Stimulated activated CD4-positive, alpha-beta T cell treated with anti-CD3 and anti-CD28 coated beads, TNF-alpha, amount 100 ng/mL, for 24 hours (primary cell): ENCODE measurements at places on chromosomes 16 and 17.

GRCh38 chr17:73072219-73072962 is 20.1 kb downstream of the SLC39A11 start:
- no peak for DNase-seq

- DNase-seq: no peak
These were observed 5.9 kb upstream of the AATK start for GRCh38 chr17:81171941-81172340.

- no peak for DNase-seq
These were observed 367.6 kb downstream of the CDH11 start for GRCh38 chr16:64754279-64754678.

GRCh38 chr17:74212209-74212912 is 1.0 kb upstream of the TTYH2 start:
- DNase-seq: no peak

- DNase-seq: no peak
These were observed 63.6 kb upstream of the TBX2 start for GRCh38 chr17:61335845-61336655.

DNA sequence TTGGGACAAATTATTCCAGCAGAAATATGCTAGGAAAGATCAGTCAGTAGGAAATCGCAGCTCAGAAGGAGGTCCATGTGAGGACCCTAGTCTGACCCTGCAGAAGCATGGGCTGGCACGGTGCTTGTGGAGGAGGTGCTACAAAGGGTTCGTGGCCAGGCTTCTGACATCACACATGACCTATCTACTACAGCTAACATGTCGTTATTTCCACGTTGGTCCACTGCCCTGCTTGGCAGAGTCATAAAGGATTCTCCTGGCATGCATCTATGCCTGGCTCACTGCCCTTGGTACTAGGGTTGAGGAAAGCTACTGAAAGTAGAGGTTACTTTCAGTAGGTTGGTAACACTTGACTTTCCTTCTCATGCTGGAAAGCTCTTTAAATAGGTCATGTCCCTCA is 118.1 kb upstream of the SHISA6 start:
- no peak for DNase-seq

DNA sequence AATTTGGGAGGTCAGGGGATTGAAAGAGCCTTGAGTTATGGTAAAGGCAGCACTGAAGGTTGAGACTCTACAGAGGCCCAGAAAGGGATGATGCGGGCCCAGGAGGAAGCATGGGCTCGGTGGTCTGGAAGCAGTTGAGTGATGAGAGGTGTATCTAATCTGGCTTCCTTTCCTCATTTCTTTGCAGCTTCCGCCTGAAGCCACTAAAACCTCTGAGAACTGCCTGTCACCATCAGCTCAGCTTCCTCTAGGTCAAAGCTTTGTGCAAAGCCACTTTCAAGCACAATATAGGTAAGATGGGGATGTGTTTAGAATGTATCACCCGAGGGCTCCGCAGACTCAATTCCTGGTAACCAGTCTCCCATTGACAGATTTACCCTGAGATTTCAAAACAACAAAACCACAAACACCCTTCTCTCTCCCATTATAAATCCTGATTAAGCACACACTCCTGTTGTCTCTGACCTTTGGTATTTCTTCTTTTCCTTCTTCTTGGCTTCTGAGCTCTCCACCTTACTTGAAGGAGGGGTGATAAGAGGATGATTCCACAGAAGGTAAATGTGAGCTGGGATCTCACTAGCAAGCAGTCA is 21.2 kb downstream of the USP43 start:
- DNase-seq: no peak

DNA sequence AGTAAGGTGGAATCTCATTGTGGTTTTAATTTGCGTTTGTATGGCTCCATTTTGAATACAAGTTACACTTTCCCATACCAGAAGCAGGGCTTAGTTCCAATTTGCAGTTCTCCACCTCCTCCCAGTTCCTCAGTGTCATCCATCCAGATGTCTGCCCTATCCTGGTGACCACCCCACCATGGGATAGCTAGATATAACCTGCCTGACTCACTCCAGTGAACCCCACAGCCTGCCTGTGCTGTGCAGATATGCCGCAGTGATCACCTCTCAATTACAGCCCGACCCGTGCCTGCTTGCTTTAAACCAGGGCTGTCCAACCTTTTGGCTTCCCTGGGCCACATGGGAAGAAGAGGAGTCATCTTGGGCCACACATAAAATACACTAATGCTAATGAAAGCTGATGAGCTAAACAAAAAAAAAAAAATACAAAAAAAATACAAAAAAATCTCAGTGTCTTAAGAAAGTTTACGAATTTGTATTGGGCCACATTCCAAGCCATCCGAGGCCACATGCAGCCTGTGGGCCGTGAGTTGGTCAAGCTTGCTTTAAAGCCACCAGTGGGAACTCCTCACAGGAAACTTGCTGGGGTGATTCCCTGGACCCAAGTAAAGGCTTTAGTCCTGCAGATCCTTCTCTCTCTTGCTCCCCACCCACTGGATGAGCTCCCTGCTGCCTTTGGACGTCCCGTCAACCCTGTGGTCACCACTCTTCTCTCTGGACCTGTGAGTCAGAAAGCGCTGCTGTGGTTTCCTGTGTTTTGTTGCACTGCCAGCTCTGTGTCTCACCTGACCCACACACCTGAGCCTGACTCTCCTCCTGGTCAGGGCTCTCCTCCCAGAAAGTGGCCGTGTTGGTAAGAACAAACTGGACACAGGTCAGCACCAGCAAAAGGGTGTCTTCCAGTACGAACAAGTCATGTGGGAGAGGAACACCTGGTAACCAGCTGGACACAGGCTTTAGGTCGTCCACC is 83.0 kb downstream of the EMP2 start:
- DNase-seq: no peak

GRCh38 chr17:49571764-49572163 is 3.9 kb upstream of the NXPH3 start:
- DNase-seq: no peak

DNA sequence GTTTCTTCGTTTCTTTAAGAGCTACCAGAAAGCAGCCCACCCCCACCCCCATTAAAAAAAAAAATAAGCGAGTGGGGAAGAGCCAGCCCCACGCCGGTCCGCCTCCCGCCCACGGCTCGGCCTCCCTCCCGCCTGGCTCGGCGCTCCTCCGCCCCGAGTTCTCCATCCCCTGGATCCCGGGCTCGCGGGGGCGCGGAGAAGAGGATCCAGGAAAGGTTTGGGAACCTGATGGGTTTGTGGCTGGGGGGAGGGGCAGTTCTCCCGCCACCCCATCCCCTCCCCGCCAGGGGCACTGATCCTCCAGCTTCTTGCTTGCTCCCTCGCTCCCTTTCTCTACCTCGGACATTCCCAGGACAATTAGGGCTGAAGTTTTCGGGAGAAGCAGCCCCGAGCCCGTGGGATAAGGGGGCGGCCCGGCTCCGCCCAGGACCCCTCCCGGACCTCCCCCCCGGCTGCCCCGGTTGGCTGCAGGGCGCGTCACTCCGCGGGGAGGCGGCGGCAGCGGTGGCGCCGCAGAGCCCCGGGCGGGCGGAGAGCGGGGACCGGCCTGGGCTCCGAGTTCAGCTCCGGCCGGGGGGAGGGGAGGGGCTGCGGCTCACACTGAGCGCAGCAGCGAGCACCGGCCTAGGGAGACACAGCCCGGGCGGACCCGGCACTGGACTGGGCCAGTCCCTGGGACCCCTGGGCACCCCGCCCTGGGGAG is 1.0 kb upstream of the SALL1 start:
- DNase-seq: no peak

DNA sequence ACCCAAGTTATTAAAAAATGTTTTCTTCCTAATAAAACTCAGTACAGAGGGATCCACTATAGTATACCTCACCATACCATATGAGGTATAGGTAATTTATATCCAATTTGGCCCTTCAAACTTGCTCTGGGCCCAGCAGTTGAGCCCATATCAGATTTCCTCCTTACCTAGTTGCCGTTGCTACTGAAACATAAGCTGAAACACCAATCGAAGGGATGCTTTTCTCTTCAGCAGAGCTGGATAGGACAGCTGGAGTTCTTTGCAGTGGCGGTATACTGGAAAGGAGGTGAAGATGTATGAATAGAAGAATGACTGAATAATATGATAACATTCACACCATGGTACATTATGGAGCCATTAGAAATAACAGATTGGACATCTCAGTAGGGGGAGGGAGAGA is 42.7 kb downstream of the TNRC6C start:
- DNase-seq: no peak

- DNase-seq: no peak
These were observed 882 bp upstream of the ATP6V0C start for GRCh38 chr16:2512735-2513404.

GRCh38 chr16:29789775-29790182 is 772 bp upstream of the KIF22 start:
- peak; percentile 14 for DNase-seq

DNA sequence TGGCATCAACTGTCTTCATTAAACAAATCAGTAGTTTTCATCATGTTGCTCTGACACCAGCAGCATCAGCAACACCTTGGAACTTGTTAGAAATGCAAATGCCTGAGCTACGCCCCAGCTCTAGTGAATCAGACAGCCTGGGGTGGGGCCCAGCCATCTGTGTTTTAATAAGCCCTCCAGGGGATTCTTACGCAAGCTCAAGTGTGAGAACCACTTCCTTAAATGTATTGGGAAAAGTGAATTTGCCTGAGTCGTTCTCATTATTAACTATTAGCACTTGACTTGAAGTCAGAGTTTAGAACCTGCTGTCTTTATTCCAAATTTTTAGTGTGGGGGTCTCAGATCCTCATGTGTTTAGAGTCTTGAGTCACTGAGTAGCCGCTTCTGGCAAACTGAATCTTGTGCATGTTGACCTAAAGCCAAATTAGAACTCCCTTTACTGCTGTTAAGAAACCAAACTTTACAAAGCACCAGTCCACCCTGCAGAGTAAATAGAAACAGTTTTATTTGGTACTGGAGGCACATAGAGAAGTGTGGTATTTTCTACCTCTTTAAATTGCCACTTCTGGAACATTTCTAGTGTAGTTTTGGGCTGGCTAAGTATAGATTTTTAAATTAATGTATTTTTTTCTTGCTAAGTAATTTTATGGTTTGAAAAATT is 137.4 kb upstream of the COX10 start:
- DNase-seq: no peak

GRCh38 chr17:45364531-45365390 is 47.9 kb upstream of the MAP3K14 start:
- DNase-seq: no peak

GRCh38 chr16:2985462-2985861 is 5.2 kb upstream of the PKMYT1 start:
- DNase-seq: no peak

DNA sequence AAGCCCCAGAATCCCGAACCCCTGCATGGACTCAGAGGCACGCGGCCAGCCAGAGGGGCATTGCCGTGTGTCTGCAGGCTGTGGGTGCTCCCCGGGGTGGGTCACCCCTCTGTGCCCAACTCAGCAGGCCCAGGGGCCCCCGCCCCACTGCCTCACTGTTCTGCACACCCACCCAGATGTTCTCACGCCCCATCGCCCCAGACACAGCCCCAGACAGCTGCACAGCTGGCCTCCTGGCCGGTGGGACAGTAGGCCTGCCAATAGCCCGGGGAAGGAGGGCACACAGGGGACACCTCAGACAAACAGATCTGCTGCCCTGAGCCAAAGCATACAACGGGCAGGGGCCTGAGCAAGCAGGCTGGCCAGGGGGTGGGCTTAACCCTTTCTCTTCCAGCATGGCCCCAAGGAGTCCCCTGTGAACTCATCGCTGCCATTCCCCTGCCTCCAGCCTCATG is 27.6 kb upstream of the NXPH3 start:
- DNase-seq: no peak

GRCh38 chr16:88118376-88118775 is 167.1 kb downstream of the BANP start:
- no peak for DNase-seq

DNA sequence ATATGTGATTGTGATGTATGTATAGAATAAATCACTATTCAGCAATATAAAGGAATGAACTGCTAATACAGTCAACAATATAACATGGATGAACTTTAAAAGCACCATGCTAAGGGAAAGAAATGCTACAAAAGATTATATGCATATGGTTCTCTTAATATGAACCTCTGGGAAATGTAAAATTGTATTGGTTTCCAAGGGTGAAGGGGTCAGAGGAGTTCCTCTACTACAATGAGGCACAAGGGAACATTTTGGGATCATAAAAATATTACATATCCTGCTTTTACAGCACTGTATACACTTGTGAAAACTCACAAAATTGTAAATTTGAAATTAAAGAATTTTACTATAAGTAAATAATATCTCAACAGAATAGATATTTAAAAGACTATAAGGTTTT is 111.4 kb downstream of the CA10 start:
- DNase-seq: no peak

GRCh38 chr17:7559320-7560171 is 996 bp downstream of the TNFSF13 start:
- no peak for DNase-seq

- no peak for DNase-seq
These were observed 45.8 kb upstream of the CACNG5 start for GRCh38 chr17:66789093-66789492.

GRCh38 chr16:57019746-57020145 is 30.4 kb downstream of the NLRC5 start:
- DNase-seq: no peak

- DNase-seq: no peak
These were observed 21.9 kb downstream of the SDK2 start for GRCh38 chr17:73622381-73622780.

GRCh38 chr17:37276475-37276874 is 99.3 kb upstream of the C17orf78 start:
- no peak for DNase-seq

DNA sequence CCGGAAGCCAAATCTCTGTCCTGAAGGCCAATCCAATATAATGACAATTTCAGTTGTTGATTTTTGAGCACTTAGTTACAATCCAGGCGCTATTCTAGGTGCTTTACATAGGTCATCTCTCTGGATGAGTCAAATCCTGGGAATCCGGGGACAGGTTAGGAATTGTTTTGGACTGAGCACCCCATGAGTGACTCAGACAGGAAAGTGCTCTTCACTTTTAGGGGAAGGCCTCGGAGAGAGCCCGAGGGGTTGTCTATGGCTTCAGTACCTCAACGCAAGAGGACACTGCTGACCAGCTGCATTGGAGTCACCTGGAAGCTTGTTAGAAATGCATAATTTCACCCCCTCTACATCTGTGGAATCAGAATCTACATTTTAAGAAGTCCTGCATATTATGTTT is 108.8 kb downstream of the IRX5 start:
- DNase-seq: no peak

- no peak for DNase-seq
These were observed 21.5 kb upstream of the PHB1 start for GRCh38 chr17:49436174-49436573.
